Stimulated activated CD4-positive, alpha-beta T cell treated with anti-CD3 and anti-CD28 coated beads, TNF-alpha, amount 100 ng/mL, for 1 hour (primary cell): ENCODE measurements at places on chromosomes 7 and 10.

GRCh38 chr10:29022513-29022912, 266.4 kb upstream of the LYZL1 start:
- DNase-seq: no peak

GRCh38 chr10:75619635-75620034, 188.2 kb downstream of the LRMDA start:
- no peak for DNase-seq

DNA sequence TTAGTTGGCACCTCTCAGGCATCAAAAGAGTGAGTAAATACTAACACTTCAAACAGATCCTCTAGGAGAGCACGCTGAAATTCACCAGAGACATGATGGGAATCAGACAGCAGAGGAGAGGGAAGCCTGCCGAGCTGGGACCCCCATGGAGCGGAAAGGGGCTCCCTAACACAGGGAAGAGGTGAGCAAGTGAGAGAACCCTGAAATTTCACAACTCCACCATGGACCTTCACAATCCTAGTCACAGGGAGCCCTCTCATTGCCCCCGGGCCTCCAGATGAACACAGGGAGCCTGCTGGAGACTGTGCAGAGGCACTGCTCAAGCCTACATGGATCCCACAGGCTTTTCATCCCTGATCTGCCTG, 59.2 kb upstream of the ANTXRL start:
- DNase-seq: no peak

DNA sequence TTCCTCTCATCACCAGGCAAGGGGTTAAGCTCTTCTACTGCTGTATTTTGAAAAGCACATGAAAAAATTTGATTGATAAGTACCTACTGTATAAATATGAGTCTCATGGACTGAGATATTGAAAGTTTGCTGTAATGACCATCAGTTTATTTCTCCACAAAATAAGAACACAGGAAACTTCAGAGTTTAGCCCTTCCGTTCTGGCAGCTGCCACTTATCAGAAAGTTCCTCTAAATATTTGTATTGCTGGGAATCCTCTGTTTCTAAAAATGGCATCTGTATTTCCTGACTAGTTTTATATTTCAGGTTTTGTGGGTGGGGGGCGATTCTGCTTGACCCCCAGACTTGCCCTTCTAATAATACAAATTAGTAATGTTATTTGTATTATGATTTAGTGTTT, 92.0 kb downstream of the LYZL2 start:
- DNase-seq: no peak

DNA sequence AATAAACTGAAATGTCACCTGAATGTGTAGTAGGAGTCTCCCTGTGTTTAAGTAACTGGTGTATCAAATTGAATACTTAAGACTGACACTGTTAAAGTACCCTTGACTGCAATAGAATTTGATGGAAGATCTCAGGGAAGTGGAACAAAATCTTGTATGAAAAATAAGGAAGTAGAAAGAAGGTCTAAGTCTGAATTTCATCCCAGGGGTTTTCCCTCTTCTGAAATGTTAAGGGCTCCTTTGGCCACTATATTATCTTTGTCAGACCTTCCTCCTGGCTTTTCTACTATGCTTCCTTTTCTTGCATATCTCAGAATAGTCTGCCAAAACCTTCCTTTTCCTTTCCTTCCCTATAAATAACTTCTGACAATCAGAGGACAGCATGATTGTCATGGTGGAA, 59.6 kb downstream of the BLNK start:
- no peak for DNase-seq

- no peak for DNase-seq
Observed at GRCh38 chr7:132080967-132081668, 495.2 kb downstream of the PLXNA4 start.

- no peak for DNase-seq
Observed at GRCh38 chr7:143205560-143206293, 16.1 kb upstream of the TAS2R40 start.

DNA sequence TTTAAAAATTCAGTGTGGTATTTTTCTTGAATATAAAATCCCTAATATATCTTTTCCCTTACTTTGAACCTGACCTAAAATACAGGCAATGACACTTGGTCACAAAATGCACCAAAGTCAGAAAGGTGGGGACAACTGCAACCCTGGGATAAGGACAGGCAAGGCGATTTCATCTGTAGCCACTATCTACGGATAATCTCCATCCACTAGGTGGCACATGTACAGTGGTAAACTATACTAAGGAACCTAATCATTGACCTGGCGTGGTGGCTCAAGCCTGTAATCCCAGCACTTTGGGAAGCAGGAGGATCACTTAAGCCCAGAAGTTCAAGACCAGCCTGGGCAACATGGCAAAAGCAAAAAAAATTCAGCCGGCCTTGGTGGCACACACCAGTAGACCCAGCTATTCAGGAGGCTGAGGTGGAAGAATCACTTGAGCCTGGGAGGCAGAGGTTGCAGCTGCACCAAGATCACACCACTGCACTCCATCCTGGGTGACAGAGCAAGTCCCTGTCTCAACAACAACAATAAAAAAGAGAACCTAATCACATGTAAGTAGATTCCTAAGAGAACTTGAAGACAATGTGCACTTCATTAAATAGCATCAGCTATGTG, 98.9 kb downstream of the KMT2C start:
- no peak for DNase-seq

DNA sequence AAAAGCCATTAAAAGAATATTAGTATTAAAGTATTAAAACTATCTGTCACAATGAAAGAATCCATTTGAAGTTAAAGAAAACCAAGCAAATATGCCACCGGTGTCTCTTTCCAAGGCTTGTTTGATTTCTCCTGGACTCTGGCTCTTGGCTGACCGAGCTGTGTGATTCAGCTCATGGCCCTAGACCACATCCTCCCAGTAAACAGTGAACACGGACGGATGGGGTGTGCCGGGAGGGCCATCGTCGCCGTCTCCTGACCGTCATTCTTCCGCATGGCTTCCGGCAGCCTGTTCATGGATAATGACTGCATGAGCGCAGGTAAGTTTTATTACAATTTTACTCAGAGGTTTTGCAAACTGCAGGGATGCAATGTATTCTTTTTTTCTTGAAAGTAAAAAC, 218.5 kb downstream of the DNAJB6 start:
- no peak for DNase-seq

- DNase-seq: no peak
Observed at GRCh38 chr7:30112103-30112713, 22.6 kb upstream of the MTURN start.

GRCh38 chr7:114217026-114217806, 197.4 kb upstream of the FOXP2 start:
- DNase-seq: no peak

- DNase-seq: no peak
Observed at GRCh38 chr7:130070861-130071622, 708 bp downstream of the KLHDC10 start.

- no peak for DNase-seq
Observed at GRCh38 chr7:157876469-157877285, 539.9 kb downstream of the DNAJB6 start.
